ENCODE measurements at places on chromosomes 1 and 21.

GRCh38 chr1:204441558-204441957, 29.9 kb upstream of the PPP1R15B start:
- no peak for DNase-seq

DNA sequence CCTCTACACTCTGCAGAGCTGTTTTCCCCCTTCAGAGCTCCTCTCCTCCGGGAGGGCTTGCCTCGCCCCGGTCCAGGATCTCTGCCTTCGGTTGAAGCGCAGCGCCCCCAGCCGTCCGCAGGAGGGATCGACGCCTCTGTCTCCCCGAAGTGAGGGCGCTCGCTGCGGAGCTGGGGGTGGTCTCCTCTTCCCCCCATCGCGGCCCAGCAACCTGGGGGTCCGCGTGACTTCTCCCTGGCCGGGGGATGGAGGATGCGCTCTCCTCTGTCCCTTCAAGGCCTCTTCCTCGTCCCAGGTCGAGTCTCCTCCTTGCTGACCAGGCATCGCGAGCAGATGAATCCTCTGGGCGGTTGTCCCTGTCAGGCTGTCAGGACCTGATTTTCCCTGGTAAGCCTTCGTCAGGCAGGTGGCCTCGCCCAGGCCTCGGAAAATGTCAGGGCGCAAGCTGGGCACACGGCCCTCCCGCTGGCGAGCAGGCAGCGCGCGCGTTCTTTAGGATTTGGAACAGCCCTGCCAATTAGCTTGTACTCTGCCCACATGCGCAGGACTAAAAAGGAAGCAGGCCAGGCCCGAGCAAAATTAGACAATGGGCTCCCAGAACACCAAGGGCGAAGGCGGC, 90.5 kb downstream of the EDEM3 start:
- DNase-seq, result peak; percentile 58

GRCh38 chr1:212077028-212077427, 41.5 kb downstream of the DTL start:
- peak; percentile 25 for DNase-seq

- DNase-seq, result no peak
These were observed 59.2 kb upstream of the TARBP1 start for GRCh38 chr1:234538062-234538731.

DNA sequence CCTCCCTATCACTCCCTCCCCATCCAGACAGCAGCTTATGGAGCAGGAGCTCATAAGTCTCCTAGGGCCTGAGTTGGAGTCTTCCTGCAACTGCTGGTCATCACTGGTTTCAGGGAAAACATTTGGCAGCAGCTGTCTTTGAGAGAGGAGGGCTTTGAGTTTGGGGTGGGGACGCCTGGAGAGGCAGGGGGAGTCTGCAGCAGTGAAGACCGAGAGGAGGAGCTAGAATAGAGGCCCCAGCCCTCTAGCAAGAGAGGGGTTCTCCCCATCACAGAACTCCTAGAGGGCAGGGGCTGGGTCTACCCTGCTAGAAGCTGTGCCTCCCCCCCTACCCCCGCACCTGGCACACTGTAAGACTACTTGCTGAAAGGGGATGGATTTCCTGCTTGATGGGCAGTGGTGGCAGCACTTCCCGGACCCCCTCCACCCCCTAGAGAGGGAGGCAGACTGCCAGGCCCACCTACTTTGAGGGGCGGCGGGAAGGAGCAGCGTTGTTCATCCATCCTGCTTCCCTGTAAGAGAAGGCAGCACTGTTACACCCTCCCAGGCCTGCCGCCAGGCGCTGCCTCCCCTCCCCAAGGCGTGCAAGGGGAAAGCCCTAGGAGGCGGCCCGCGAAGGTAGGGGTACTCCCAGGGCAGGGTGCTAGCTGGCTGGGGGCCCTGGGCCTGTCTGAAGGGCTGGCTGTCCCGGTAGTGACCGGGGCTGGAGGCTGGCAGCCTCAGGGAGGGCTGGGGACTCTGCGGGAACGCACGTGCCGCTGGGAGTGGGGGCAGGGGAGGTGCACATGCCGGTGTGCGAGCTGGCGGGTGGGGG, 50.4 kb downstream of the RAP1GAP start:
- DNase-seq, result no peak
